ENCODE measurements at places on chromosomes 4 and X. TPM values are rescaled to one million over a fixed set of nuclear protein-coding genes. Genes with fewer than 3 reads are reported as not detected.

MAGEA2 gene
- total RNA-seq, result not detected

NDP gene
- total RNA-seq, result 0.52 TPM

PAGE4 gene
- total RNA-seq, result not detected

CDX4 gene
- total RNA-seq, result not detected

HERC5 gene
- total RNA-seq, result 0.08 TPM

IL3RA gene
- 0.13 TPM for total RNA-seq

RRH gene
- total RNA-seq, result 0.13 TPM

COL4A6 gene
- total RNA-seq, result 16.4 TPM

FOXR2 gene
- total RNA-seq, result not detected

PDE6B gene
- total RNA-seq, result under 0.01 TPM

PGAM4 gene
- not detected for total RNA-seq

METAP1 gene
- total RNA-seq, result 38.5 TPM

SH3D19 gene
- 19.8 TPM for total RNA-seq

C4orf51 gene
- total RNA-seq, result not detected

HTR2C gene
- total RNA-seq, result not detected

RPL34 gene
- total RNA-seq, result 885 TPM

CENPVL1 gene
- not detected for total RNA-seq

IL13RA1 gene
- 31.9 TPM for total RNA-seq

JAKMIP1 gene
- not detected for total RNA-seq

FRMD7 gene
- total RNA-seq, result not detected

BEND2 gene
- total RNA-seq, result not detected
